ENCODE measurements at places on chromosomes 1 and 21.

DNA sequence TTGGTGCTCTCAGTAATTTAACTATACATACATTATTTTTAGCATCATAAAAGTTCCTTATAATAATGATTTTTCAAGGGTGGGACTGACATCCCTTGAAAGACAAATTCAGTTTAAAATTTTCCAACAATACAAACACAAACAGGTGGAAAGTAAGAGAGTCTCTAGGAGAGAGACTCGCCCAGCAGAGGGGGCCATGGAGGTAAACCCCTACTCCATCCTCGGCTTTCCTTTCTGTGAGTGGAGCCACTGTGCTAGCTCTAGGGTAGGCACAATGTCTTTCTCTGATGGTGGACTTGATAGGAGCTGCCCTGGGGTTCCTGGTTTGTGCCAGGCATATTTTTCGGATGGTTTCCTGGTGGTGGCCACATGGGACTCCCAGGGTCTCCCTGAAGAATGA, 8.3 kb downstream of the CSMD2 start:
- DNase-seq, result no peak

- no peak for DNase-seq
These were observed 3.6 kb downstream of the BTG2 start for GRCh38 chr1:203308923-203309331.

DNA sequence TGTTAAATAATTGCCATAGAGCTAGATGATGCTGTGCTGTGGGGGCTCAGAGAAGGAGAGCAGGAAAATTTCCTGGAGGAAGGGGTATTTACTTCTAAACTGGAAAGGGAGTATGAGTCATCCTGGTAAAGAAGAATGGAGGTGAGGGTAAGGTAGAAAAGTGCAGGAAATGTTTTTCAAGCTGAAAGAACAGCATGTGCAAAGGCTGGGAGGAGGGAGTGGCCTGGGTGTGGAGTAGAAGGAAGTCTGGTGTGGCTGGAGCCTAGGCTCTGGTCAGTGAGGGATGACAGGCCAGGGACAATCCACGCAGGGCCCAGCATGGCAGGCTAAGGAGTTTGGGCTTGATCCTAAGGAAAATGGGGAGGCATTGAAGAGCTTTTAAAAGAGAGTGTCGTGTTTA, 45.9 kb downstream of the MATN1 start:
- no peak for DNase-seq

DNA sequence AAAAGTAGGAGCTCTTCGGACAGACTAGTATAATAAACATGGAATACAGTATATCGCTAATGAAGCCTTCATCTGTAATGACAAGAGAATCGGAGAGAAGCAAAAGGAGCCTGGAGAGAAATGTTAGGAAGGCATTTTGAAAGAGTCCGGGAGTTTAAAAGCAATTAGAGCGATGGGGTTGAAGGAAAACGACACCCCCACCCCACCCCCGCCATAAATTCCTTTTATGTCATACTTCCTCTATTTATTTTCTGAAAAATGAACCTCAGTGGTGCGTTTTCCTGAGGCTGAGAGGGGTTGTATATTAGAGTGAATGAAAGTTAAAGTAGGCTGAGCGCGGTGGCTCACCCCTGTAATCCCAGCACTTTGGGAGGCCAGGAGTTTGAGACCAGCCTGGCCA, 635 bp upstream of the APH1A start:
- no peak for DNase-seq

GRCh38 chr21:45478115-45478801, 64.0 kb downstream of the SLC19A1 start:
- peak; percentile 53 for DNase-seq

GRCh38 chr1:71668065-71668464, 587.2 kb upstream of the ZRANB2 start:
- no peak for DNase-seq

DNA sequence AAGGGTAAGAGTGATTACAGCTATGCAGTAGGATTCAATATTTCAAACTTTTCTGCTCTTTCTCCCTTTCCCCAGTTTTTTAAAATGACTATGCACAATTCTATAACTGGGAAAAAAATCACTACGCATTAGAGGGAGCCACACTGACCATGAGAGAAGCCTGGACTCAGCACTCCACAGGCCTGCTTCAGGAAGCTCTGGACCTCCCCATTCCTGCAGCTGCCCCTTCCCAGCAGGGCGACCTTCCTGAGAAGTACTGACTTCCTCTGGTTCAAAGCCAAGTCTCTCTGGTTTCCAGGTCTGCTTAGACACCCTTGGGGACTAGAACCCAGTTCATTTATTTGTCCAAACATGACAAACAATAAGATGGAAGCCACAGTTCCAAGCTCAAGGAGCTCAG, 42.0 kb upstream of the CLSTN1 start:
- DNase-seq, result no peak

DNA sequence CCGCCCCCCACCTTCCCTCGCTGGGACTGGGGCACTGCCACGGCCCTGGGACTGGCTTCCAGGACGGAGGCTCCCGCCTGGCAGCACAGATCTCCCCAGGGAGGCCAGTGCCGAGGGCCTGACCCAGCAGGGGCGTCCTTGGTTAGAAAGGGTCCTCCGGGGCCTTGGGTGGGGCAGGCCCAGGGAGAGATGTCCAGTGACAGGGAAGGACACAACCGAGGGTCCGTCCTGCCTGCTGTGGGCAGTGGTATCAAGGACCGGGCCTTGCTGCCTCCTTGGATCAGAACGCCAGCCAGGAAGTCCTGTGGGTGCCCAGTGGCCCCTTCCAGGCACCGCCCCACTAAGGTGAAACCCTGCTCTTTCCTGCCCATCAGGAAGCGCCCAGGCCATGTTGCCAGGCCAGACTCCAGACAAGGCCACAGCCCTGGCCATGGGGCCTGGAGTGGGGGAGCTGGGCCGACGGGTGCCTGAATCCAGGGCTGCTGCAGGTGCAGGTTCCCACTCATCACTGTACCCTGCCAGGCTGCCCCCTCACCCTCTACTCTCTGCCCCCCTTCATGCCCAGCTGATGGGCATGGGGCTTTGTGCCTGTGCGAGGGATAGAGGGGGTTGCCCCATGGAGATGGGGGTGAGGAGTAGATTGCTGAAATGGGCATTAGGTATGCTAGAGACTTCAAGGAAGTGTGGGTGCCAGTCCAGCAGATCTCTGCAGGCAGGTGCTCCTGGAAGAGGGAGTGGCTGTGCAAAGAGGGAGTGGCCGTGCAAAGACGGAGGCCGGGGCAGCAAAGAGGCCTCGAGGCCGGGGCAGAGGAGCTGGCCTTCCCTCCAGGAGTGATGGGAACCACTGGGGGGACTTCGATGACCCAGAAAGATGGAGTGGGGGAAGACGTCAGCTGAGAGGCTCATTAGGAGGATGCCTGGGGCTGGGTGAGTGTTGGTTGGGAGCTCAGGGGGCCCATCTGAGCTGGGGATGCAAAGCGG, 2.2 kb upstream of the PRKCZ start:
- DNase-seq, result no peak

DNA sequence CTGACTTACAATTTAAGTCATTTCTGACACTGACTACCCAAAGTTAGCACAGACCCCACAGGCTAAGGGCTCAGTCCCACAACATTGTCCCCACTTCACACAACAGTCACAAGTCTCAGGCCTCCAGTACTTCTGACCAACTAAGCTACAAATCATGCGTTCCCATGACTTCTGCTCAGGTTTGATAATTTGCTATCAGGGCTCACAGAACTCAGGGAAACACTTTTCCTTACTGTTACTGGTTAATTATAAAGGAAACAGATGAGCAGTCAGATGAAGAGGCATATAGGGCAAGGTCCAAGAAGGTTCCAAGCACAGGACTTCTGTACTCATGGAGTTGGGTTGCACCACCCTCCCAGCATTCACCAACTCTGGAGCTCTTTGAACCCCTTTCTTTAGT, 151.2 kb upstream of the TNR start:
- no peak for DNase-seq

DNA sequence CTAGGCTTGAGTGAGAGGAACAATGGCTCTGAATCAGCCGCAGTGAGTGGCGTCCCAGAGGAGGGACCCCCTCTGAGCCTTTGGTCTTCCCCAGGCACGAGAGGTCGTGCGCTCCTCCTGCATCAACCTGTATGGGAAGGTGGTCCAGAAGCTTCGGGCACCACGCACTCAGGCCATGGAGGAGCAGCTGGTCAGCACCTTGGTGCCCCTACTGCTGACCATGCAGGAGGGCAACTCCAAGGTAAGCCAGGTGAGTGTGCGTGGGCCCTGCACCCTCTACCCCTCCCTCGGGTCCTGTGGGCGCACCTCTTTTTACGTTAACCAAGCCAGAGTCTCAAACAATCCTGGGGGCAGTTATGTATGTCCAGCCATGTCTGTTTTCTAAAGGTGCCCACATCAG, 13.7 kb upstream of the TTC4 start:
- no peak for DNase-seq

- no peak for DNase-seq
These were observed 14.9 kb downstream of the SELL start for GRCh38 chr1:169696273-169697100.

DNA sequence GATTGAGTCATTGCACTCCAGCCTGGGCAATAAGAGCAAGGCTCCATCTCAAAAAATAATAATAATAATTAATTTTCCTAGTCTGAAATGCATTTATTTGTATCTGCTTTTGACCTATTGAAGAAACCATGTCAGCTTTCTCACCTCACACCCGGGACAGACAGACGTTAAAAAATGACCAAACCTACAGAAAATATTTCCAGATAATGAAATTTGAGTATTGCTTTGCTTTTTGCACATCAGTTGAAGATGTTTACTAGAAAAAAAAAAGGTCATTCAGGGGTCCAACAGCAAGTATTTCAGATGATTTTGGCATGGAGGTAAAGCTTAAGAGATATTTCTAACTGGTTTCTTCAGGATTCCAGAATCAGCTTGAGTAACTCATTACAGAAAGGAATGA, at the start of gene OR6K6:
OR6K6 (plus strand) TSS at position 301 of the 400 bp plus-strand sequence. CDS start 168 bp downstream, outside the sequence.
- DNase-seq, result no peak

- DNase-seq, result no peak
These were observed 24.6 kb downstream of the RNF187 start for GRCh38 chr1:228511546-228512445.

GRCh38 chr1:119701659-119702058, 10.1 kb upstream of the PHGDH start:
- DNase-seq, result no peak

GRCh38 chr1:43962324-43962723, 7.5 kb upstream of the DPH2 start:
- DNase-seq, result no peak

DNA sequence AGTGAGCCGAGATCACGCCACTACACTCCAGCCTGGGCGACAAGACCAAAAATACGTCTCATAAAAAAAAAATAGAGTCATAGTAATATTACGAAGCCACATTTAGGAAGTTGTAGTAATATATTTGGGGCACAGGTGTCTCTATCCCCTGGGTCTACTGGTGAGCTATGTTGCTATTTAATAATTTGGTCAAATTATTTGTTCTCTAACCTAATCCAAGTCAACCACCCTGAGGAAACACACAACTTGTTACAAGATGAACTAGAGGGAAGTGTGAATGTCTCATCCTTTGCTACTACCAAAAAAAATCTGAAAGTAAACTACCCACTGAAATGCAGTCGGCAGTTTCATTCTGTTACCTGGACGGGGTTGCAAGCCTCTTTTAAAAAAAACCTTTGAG, 35.3 kb downstream of the RGS8 start:
- no peak for DNase-seq

GRCh38 chr1:245942856-245943255, 564.2 kb downstream of the SMYD3 start:
- DNase-seq, result no peak

DNA sequence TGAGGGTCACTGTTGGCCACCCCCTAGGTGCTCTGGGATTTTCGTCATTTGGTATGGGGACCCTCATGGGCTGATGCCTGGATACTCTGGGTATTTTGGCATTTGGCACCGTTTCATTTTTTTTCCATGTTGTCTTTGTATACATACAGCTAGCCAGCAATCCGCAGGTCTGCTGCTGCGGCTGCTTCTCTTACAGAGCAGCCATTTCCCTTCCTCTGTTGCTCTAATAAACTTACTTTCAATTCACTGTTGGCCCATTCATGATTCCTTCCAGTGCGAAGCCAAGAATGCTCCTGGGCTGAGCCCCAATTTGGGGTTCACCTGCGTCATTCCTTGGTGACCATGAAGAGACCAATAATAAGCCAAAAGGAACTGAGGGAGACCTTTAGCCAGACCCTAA, 21.5 kb downstream of the GON4L start:
- no peak for DNase-seq

DNA sequence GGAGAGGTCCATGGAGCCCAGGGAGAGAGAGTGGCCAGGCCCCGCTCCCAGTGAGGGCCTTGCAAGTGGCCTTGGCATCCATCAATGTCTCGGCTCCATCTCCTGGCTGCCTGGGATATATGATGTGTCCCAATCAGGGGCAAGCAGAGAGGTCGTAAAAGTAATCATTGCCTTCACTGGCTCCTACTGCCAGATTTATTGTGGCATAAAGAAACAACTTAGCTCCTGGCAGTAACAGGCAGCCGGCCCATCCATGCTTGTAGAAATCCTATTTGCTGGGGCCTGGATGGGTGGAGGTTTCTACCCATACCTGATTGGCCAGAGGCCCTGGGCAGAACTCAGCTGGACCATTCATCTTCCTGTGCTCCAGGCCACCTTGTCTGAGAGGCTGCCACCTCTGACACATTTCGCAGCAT, 272.6 kb downstream of the MATN1 start:
- no peak for DNase-seq

DNA sequence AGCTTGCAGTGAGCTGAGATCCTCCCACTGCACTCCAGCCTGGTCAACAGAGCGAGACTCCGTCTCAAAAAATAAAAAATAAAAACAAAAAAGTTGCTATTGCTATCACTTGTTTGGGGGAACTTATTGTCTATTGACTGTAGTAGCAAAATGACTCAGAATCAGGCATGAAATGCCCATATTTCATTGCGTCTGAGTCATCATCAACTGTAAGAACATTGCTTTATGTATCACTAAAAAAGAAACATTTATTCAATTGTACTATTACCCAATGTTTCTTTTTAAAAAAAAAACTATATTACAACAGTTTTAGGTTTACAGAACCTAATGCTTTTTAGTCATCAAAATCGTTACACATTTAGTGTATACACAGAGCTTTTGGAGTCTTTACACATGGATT, 91.0 kb upstream of the FMN2 start:
- peak; percentile 28 for DNase-seq

DNA sequence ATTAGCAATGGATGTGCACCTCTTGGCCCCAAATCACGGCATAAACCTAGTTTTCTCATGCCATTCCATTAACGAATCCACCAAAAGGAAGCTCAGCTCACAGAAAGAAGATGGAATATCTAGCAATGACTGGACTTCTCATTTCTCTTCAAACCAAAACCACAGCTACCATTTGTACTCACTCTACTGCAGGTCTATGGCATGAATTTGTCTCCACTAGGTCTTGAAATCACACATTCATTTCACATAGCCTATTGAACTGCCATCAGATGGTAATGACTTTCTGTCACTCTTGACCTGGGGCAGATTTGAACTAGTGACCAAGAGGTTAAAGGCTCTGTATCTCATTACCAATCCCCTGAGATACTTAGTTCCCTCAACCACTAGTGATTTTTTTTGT, 382.7 kb downstream of the DPYD start:
- DNase-seq, result no peak

GRCh38 chr1:223780318-223780717, 65.4 kb downstream of the TP53BP2 start:
- no peak for DNase-seq
